ENCODE measurements at places on chromosomes 2 and 18. TPM values are rescaled to one million over a fixed set of nuclear protein-coding genes. Genes with fewer than 3 reads are reported as not detected.
A peak's percentile ranks its signal among the peaks of the same experiment; 100 is the strongest.

VWC2L gene
- total RNA-seq: not detected

PAX8 gene
- total RNA-seq: 2,156 TPM

KIAA2012 gene
- total RNA-seq: not detected

- no peak for DNase-seq
- no peak overlapping the region for H3K4me3 ChIP-seq
Measured at GRCh38 chr2:65751408-65751807, 319.0 kb upstream of the SPRED2 start.

DNA sequence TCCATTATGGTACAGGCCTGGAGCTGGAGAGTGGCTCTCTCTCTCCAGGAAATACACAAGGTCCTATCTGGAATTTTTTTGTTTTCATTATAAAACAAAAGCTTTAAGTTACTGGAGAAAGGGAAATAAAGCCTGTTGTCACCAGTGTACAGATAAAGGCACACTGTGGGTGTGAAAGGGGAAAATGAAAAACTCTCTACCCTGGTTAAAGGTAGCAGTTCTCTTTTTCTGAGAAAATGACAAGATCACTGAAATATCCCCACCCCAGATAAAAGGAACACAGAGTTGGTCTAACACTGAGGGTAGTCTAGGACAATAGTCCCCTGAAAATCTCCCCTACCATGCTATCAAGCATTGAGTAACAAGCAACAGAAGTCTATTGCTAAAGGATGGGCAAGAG lies 438.7 kb downstream of the MBD2 start:
- no peak overlapping the region for H3K4me3 ChIP-seq
- no peaks in the 10 kb centered on the region for H3K36me3 ChIP-seq
- no peak overlapping the region for H3K27ac ChIP-seq
- DNase-seq: no peak
- H3K27me3 ChIP-seq: no peaks in the 10 kb centered on the region

GRCh38 chr2:224400886-224401632 lies 848 bp downstream of the FAM124B start:
- H3K27ac ChIP-seq: peak overlapping the region; percentile 22
- H3K4me1 ChIP-seq: no peaks in the 10 kb centered on the region
- DNase-seq: no peak
- H3K27me3 ChIP-seq: no peaks in the 10 kb centered on the region
- no peaks in the 10 kb centered on the region for H3K36me3 ChIP-seq

- H3K36me3 ChIP-seq: no peaks in the 10 kb centered on the region
- no peak for DNase-seq
- H3K27me3 ChIP-seq: no peaks in the 10 kb centered on the region
- H3K4me3 ChIP-seq: no peak overlapping the region
- peaks cover 3% of the 10 kb centered on the region for H3K4me1 ChIP-seq
- no peak overlapping the region for H3K27ac ChIP-seq
Measured at GRCh38 chr2:200798514-200798913, 13.2 kb upstream of the BZW1 start.

GRCh38 chr18:59140302-59140885 lies 710 bp downstream of the SEC11C start:
- H3K4me3 ChIP-seq: peak overlapping the region; percentile 94
- H3K27ac ChIP-seq: peak overlapping the region; percentile 88
- H3K4me1 ChIP-seq: peaks cover 21% of the 10 kb centered on the region
- DNase-seq: no peak
- H3K27me3 ChIP-seq: no peaks in the 10 kb centered on the region

- DNase-seq: peak; percentile 94
- H3K27ac ChIP-seq: peak overlapping the region; percentile 86
- H3K4me3 ChIP-seq: no peak overlapping the region
- peaks cover 30% of the 10 kb centered on the region for H3K4me1 ChIP-seq
- H3K27me3 ChIP-seq: no peaks in the 10 kb centered on the region
Measured at GRCh38 chr2:3460831-3461800, 58.2 kb downstream of the ADI1 start.

DNA sequence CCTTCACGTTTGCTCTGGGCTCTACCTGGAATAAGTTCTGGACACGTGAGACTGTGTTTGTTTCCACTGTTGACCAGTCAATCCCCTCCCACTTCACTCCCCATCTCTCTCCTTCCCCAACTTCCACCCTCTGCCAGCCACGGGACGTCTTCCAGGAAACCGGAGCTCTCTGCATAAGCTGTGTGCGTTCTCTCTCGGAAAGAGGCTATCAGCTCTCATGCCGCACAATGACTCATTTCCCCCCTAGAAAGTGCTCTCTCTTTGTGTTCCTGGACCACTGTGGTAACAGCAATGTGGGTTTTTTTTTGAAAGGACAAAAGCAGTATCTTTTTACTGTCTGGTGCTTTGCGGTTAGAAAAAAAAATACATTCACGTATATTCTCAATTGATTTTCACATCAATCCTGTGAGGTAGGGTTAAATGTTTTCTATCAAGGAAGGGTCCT lies 10.2 kb downstream of the PROKR1 start:
- no peaks in the 10 kb centered on the region for H3K36me3 ChIP-seq
- H3K4me3 ChIP-seq: no peak overlapping the region
- H3K27ac ChIP-seq: no peak overlapping the region
- DNase-seq: no peak
- H3K27me3 ChIP-seq: no peaks in the 10 kb centered on the region
- H3K4me1 ChIP-seq: no peaks in the 10 kb centered on the region

GRCh38 chr18:55351980-55352714 lies 235.8 kb downstream of the TCF4 start:
- H3K36me3 ChIP-seq: no peaks in the 10 kb centered on the region
- no peak overlapping the region for H3K27ac ChIP-seq
- H3K4me1 ChIP-seq: no peaks in the 10 kb centered on the region

GRCh38 chr2:73069855-73070642 lies 1.5 kb downstream of the SFXN5 start:
- H3K36me3 ChIP-seq: no peaks in the 10 kb centered on the region
- H3K4me3 ChIP-seq: peak overlapping the region; percentile 96
- DNase-seq: no peak
- H3K4me1 ChIP-seq: peaks cover 19% of the 10 kb centered on the region
- H3K27me3 ChIP-seq: no peaks in the 10 kb centered on the region
- no peak overlapping the region for H3K27ac ChIP-seq

GRCh38 chr2:128638341-128639119 lies 319.9 kb upstream of the HS6ST1 start:
- H3K4me1 ChIP-seq: no peaks in the 10 kb centered on the region
- no peak overlapping the region for H3K27ac ChIP-seq
- no peak overlapping the region for H3K4me3 ChIP-seq
- H3K36me3 ChIP-seq: no peaks in the 10 kb centered on the region

GRCh38 chr18:46759890-46760289 lies 3.0 kb upstream of the ST8SIA5 start:
- H3K27me3 ChIP-seq: no peaks in the 10 kb centered on the region
- H3K4me3 ChIP-seq: no peak overlapping the region
- H3K36me3 ChIP-seq: no peaks in the 10 kb centered on the region
- H3K4me1 ChIP-seq: no peaks in the 10 kb centered on the region

GRCh38 chr2:98547092-98547790 lies 61.1 kb downstream of the COA5 start:
- no peak overlapping the region for H3K4me3 ChIP-seq
- no peaks in the 10 kb centered on the region for H3K4me1 ChIP-seq
- no peaks in the 10 kb centered on the region for H3K27me3 ChIP-seq
- H3K36me3 ChIP-seq: no peaks in the 10 kb centered on the region
- no peak overlapping the region for H3K27ac ChIP-seq
- DNase-seq: no peak

GRCh38 chr18:42409005-42409404 lies 454.0 kb downstream of the PIK3C3 start:
- H3K4me3 ChIP-seq: no peak overlapping the region
- no peaks in the 10 kb centered on the region for H3K4me1 ChIP-seq
- no peak overlapping the region for H3K27ac ChIP-seq
- DNase-seq: no peak

- no peaks in the 10 kb centered on the region for H3K27me3 ChIP-seq
- no peak overlapping the region for H3K27ac ChIP-seq
- H3K4me1 ChIP-seq: no peaks in the 10 kb centered on the region
- no peaks in the 10 kb centered on the region for H3K36me3 ChIP-seq
- H3K4me3 ChIP-seq: no peak overlapping the region
Measured at GRCh38 chr2:6943523-6943922, 26.3 kb downstream of the RNF144A start.

Data from thyroid gland (tissue), 4 donors.